ENCODE measurements at places on chromosomes 7 and 10. TPM values are rescaled to one million over a fixed set of nuclear protein-coding genes. Genes with fewer than 3 reads are reported as not detected.
A peak's percentile ranks its signal among the peaks of the same experiment; 100 is the strongest.

RPS24 gene
- 946 TPM for total RNA-seq

DNA sequence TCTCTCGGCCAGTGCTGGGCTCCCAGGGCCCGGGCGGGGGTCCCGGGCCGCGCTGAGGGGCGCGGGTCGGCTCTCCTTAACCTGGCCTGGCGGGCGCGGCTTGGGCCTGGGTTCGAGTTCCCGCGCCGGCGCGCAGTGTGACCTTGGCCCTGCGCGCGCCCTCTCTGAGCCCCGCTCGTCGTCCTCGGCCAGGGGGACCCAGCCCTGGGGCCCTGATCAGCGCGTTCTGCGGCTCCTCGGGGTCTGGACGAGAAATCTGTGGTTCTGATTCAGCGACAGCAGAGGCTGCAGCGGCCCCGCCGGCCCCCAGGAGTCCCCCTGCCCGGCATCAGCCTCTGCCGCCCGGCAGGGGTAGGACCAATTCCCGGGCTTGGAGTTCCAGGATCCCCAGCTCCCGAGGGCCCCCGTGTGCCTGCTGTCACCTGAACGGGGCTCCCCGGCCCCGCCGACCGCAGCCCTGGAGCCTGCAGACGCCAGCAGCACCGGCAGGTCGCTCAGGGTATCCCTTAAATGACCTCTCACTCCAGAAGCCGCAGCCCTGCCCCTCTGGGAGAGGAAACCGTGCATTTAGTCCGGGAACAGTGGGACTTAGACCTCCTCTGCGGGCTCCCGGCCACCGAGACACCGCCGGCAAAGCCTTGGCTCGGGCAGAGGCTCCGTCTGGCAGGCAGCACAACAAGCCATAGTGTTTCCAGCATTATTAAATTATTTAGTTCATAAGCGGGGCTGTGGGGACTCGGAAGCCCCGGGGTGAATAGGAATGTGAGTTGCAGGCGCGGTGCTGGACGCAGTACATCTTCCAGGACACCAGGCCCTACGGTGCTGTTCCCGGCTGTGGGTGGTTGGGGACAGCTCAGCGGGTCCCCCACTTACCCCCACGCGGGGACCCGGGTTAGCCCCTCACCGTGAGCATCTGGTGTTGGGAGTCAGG is 572 bp downstream of the CHST12 start:
- DNase-seq, result peak; percentile 66

DNA sequence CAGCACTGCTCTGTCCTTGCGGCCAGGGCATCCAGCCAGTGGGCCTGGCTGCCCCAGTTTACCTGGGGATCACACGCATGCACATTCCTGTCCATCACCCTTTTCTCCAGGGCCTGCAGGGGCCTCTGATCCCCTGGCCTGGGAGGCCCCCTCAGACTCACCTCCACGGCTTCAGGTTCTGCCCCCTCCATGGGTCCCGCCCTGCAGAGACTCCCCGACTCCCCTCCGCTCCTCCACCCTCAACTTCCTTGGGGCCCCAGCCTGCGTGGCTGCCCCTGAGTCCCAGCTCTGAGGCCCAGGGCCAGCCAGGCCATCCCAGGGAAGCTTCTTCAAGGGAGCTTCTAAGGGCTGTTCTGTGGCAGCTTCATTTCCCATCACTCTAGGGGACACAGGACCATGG is 324.1 kb downstream of the TCERG1L start:
- no peak for DNase-seq

DNA sequence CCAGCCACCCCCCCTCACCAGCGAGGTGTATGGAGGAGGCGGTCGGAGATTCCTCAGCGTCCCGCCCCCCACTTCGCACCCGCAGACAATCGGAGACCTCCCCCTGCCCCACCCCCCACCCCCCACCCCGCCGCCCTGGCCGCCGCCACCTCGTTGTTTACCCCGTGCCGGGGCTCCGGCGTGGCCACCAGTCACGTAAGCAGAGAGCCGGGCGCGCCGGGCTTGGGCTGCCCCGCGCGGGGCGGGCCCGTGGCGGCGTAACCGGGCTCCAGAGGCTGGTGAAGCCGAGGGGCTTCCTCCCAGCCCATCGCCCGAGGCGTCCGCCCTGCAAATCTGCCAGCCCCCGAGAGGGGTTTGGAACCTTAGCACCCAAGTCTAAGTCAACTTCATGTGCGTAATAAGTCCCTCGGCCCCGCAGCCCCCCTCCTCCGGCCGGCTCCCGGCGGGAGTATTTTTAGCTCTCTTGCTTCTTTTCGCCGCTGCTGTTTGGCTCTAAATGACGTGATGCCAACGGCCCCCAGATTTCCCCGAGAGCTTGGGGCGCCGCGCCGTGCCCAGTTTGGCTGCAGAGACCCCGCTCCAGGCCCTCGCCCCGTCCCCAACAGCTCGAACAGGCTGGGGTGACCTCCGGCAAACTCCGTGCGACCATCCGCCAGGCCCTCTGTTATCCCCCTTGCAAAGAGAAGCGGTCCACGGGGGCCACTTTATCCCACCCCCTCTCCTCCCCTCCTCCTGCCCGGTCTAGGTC is 2.7 kb downstream of the MXI1 start:
- peak; percentile 57 for DNase-seq

GRCh38 chr10:95395947-95396449 is 105.2 kb upstream of the PDLIM1 start:
- DNase-seq, result peak; percentile 35

DNA sequence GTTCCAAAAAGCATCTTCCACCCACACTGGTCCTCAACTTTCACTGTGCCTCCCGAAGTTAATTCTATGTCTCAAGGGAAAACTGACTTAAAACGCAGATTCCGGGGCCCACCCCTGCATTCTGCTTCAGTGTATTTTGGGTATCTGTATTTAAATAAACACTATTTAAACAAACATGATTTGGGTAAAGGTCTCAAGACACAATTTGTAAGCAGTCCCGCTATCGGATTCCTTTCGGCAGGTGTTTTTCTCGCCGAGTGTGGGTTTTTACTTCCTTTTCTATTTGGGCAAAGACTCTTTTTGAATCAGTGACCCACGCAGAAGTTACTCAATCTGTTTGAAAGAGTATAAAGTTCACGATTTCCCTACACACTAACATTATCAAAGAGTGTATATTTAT is 1.2 kb downstream of the PDIA4 start:
- no peak for DNase-seq

- no peak for DNase-seq
These were observed 540.0 kb downstream of the TCERG1L start for GRCh38 chr10:130771491-130771946.

DNA sequence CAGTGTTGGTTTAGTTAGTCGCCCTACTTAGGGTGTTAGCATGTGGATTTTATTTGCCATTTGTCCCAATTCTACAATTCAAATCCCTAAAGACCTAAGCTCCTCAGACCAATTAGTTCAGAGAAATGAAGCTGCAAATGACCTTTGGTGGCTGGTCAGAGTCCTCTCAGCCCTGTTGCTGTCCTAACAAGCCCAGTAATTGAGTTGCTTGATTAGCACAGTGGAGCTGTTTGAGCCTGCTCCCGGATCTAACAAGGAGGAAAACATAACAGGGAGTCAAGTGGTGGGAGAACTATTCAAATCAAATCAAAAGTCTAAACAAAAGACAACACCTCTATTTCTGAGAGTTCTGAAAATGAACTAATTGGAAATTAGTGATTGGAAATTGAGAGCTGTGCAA is 22.1 kb downstream of the ZDHHC6 start:
- no peak for DNase-seq

- no peak for DNase-seq
These were observed 73.7 kb downstream of the GAD2 start for GRCh38 chr10:26290236-26290635.

DNA sequence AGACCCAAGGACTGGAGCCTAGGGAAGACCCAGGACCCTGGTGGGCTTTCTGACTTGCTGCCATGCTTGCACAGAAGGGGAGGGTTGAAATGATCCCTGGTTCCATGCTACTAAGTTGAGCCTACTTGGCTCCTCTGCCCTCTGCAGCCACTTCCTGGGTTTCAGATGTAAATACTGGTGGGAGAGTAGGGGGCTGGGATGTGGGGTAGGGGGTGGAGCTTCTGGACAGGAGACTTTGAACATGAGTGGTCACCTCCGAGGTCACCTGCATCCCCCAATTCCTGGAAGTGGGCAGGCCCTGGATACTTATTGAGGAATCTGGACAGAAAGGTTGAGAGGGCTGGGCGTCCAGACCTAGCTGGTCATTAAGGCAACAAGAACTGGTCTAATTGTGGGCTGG is 2.9 kb upstream of the ZMIZ1 start:
- DNase-seq, result no peak

OR6B1 gene
- total RNA-seq, result not detected

DNA sequence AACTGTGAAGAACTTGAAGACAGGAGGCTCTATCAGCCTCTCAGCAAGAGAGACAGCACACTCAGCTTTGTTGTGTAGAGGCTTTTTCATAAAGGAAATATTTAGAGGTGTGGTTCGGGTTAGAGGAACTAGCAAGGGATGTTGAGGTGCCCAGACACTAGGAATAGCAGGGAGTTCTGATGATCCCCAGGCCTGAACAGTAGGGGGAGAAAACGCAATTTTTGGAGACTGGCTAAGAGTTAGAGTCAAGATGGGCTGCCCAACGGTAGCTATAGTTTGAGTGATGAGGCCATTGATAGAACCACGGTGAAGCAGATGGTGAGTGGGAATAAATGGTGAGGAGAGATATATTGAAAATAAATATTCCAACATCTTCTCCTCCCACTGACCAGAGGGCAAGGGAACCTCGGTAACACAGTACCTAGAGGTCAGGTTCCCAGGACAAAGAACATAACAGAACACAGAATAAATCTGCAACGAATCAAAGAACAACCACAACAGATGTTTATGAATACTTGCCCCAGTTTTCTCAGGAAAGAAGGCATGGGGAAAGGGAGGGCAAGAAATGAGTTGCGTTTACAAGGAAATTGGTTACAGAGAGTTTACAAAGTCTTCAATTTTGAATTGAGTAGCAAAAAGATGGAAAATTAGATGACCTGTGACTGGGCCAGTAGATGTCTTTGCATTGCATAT is 24.2 kb upstream of the BPGM start:
- DNase-seq, result no peak

HTR7 gene
- 0.34 TPM for total RNA-seq

Data from pancreas (tissue), 10 donors.